Activated T-cell treated with anti-CD3 and anti-CD28 coated beads, Interleukin-2, amount 50 U/mL, for 24 hours (primary cell): ENCODE measurements at places on chromosomes 6 and 20.

- no peak for DNase-seq
Measured at GRCh38 chr6:114154812-114155211, 183.9 kb upstream of the HDAC2 start.

DNA sequence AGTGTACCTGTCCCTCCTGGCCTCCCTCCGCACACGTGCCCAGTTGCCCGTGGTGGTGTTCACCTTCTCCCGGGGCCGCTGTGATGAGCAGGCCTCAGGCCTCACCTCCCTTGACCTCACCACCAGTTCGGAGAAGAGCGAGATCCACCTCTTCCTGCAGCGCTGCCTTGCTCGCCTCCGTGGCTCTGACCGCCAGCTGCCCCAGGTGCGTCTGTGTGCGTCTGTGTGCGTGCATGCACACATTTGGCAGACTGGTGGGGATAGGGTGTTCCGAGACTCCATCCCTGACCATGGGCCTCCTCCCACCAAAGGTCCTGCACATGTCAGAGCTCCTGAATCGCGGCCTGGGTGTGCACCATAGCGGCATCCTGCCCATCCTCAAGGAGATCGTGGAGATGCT is 4.9 kb downstream of the SKIC2 start:
- no peak for DNase-seq

- no peak for DNase-seq
Measured at GRCh38 chr6:4612636-4613171, 163.5 kb upstream of the CDYL start.

- peak; percentile 56 for DNase-seq
Measured at GRCh38 chr20:4661191-4661590, 60.5 kb upstream of the PRND start.

- DNase-seq, result no peak
Measured at GRCh38 chr20:35901678-35902544, 52.4 kb downstream of the SCAND1 start.

DNA sequence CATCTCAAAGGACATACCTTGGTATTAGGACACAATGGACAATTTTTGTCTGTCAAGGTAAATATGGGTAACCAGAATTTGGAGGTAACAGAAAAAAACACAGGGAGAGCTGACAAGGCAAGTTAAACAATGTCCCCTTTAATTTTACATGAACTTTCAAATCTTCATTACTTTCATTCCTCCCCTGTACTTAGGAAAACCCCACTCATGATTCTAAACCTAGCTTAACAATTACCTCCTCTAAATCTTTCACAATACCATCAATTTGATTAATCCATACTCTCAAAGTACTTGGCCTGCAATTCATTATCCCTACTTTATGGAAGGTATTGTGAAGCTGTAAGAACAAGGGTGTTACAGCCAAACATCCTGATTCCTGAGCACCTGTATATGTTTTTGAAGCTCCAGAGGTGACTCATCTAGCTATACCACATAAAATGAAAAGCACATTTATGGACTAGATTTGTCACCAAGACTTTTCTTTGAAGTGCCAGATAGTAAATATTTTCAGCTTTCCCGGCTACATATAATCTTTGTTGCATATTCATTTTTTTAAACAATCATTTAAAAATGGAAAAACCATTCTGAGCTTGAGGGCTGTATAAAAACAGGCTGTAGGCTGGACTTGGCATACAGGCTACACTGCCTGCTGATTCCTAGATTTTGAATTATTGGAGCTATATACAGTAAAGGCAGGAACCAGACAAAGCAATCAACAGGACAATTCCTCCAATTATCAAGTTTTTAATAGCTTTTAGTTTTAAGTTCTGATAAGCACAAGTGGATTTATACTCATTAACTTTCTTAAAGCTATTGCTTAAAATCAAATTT is 22.9 kb downstream of the DEK start:
- DNase-seq, result no peak

GRCh38 chr6:156879186-156879585 is 102.0 kb downstream of the ARID1B start:
- no peak for DNase-seq

DNA sequence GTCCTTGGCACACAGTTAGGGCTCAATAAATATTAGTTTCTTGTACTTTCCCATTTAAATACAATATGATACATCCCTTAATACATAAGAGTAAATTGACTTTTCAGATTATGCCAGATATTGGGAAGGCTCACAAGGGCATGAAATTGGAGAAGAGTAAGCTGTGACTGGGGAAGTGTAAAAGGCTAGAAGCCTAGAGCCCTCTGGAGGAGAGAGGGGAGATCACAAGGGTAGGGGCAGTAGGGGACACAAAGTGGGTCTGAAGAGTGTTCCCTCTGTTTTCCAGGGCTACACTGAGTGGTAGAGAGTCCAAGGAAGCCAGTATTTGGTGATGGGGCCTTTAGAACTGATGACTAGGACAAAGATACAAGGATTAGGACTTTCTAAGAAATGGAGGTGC is 562.9 kb upstream of the CHD6 start:
- no peak for DNase-seq

- DNase-seq, result no peak
Measured at GRCh38 chr6:83517500-83517899, 5.2 kb downstream of the PRSS35 start.

DNA sequence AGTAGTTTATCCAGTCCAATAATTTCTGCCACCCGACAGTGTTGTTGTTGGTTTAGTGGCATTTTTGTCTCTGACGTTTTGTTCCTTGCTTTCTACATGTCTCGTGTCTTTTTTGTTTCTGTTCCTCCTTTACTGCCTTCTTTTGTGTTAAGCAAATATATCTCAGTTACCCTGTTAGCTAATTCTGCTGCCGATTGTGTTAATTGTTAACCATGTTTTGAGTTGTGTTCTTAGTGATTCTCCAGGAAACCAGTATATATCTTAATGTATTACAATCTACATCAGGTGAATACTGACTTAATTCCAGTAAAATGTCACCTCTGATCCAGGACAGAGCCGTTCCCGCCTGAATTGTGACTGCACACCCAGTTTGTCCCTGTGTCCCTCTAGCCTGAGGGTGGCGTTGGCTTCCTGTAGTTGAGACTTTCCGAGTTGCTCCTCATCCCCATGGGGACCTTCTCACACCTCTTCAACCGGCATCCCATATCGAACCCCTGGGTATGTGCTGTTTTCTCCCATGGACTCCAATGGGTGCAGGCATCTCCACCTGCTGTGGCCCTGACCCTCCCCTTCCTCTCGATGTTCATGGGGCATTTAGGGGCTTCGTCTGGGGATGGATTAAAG is 35.8 kb upstream of the BHLHE23 start:
- no peak for DNase-seq

DNA sequence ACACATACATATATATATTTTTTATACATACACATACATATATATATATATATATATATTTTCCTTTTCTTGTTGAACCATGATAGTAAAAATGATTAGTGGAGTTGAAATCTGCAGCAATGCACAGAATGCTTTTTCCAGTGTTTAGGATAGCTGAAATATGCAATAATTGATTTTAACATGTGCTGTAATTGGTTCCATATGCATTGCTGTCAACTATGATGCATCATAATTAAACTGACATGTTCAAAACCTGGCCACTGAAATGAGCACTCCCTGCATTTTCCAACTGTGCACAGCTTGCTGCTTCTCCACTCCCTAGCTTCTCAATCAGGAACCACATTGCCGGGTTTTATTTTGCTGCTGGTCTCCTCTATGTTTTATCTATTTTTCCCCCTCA is 358.3 kb downstream of the PAX1 start:
- no peak for DNase-seq

DNA sequence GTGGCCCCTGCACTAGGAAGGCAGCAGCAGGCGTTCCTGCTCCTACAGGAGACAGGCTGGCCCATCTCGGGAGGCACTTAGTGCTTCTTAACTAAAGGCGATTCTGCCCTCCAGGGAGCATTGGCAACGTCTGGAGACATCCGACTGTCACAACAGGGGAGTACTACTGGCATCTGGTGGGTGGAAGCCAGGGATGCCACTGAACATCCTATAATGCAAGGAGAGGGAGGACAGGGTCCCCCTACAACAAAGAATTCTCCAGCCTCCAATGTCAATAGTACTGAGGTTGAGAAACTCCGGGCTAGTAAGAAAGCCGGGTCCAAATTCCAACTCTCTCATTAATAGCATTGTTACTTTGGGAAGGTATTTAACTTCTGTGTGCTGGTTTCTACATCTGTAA is 119.4 kb upstream of the ARMC2 start:
- no peak for DNase-seq

- peak; percentile 42 for DNase-seq
Measured at GRCh38 chr20:29497261-29497671, 1760.2 kb upstream of the DEFB115 start.

- DNase-seq, result no peak
Measured at GRCh38 chr20:58329711-58330110, 20.2 kb downstream of the RAB22A start.

DNA sequence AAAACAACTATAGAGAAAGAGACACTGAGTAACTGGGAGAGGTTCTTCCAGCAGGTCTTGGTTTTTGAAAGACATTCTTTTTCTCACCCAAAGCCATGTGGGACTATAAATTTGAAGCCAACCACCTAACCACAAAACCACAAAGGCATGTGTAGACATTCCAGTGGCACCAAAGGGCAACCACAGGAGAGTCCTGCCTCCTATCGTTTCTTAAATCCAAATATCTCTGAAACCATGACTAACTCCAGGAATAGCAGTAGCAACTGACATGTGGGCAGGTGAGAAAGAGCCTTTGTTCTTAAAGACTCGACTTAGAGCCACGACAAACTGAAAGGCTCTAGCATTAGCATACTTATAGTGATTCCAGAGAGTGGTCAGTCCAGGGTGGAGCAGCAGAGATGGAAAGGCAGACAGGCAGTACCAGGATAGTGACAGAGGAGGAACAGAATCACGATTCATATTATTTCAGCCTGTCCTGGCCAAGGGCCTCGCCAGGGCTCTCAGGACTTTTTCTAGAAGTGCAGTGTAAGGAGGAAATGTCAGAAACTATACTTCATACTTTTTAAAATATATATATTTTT is 9.4 kb upstream of the COL9A1 start:
- DNase-seq, result no peak

GRCh38 chr6:35468181-35468979 is at the start of gene RPL10A:
Gene RPL10A, plus strand, starts transcription at chr6:35468401. Its CDS starts 34 bp downstream, at chr6:35468435.
- DNase-seq, result peak; percentile 96

DNA sequence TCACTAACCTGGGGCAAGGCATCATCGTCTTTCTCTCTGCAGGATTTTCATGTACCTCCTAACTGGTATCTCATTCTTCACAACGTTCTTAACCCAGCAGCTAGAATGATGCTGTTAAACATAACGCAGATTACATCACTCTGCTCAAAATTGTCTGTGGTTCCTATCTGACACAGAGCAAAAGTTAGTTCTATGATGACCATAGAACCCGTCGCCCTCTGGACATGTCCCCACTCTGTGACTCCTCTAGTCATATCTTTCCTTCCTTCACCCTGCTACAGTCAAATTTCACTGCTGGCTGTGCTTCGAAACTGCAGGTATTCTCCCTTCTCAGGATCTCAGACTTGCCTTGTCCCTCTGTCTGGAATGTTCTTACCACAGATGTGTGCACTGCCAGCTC is 87.4 kb upstream of the TPD52L1 start:
- DNase-seq, result no peak

- DNase-seq, result no peak
Measured at GRCh38 chr20:25547063-25547462, 38.3 kb downstream of the NINL start.

DNA sequence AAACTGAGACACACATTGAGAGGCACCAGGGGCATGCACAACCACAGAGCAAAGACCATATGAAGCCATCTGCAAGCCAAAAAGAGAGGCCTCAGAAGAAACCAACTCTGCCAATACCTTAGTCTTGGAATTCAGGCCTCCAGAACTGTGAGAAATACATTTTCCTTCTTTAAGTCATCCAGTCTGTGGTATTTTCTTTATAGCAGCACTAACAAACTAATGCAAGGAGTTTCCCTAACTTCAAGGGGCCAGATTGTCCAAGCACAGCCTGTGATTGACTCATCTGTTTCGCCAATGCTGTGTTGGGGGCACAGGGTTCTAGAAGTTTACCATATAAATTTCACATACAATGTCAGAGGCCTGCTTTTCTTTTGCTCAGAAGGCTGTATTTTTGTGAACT is 364.6 kb downstream of the GJA1 start:
- DNase-seq, result no peak

DNA sequence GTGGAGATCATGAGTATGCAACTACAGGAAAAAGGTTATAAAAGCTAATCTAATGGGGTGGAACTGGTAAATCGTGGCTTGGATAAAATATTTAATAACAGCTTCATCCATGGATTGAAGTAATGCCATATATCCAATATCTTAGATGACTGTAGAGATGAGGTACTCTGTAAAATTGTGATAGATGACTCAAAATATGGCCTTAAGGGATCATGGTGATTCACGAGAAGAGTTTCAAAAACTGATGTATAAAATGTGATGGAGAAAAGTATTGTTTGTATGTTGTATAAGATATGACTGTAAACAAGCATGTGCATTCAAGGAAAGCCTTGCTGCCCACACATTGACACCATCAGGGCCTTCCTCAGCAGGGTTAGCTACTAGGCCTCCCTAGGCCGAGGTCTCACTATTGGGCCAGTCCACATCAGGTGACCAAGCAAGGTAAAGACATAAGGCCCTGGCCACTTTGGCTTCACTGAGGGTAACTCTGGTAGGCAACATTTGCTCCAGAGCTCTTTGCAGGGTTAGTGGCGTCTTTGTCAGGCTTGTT is 17.7 kb upstream of the CCN6 start:
- no peak for DNase-seq

DNA sequence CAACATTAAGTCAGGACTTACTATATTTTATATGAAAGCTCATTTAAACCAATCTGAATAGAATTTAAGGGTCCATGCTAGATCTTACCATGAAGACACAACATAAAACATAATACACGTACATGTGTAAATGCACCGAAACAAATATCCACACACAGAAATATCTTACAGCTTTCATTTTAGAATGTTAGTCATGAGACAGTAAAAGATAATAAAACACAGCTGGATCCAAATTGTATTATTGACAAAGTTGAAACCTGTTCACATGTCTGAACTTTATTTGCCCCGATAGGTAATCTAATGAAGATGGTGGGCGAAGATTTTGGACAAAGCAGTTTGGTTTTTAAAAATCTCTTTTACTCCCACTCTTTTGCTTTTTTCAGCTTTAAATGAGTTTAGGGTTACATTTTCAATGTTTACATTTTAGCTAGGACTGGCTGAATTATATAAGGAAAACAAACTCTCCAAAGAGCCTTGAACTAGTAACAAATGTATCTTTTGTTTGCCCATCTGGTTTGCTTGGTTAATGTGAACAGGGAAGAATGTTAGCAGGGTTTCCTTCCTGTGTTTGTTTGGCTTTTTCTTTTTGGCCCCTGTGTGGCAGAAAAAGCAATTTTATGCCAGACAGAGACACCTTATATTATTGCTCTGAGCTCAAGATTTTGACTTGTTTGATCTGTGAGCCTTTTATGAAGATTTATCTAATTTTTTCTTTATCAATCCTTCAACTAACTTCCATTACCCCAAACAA is 5.1 kb upstream of the TMEM181 start:
- DNase-seq, result no peak

DNA sequence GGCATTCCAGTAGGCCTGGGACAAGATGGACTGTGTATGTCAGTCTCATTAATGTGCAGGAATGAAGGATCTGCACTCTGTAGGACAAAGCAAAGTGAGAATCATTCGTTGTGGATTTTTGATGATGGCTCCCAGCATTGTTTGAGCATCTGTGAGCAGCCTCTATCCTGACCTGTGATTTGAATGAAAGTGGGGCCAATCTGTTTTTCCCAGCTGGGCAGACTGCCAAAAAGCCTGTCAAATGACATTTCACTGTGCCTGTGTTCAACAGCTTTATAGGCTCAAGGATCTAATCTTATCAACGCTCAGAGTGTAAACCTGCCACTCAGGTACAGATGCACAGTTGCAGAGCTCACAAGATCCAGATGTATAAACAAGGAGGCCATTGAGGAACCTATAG is 86.7 kb upstream of the SYNDIG1 start:
- no peak for DNase-seq
